Stimulated activated CD8-positive, alpha-beta memory T cell treated with anti-CD3 and anti-CD28 coated beads, Interleukin-7, amount 100 ng/mL, for 4 hours (primary cell): ENCODE measurements at places on chromosomes 4 and X.

DNA sequence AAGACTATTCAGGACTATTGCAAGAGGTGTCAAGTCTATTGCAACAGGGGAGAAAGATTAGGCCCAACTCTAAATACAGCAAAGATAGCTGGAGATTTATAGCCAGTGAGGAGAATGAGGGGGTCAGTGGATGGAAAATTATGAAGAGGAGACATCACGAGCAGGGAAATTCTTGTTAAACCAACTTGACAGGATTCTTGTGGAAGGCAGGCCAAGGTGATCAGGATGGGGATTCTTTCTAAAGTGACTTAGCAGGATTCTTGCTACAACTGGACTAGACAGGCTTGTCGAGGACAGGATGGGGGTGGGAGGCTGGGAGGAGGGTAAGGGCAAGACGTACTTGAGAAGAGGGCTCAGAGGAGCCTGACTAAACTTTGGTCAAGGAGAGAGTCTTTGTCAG is 89.0 kb downstream of the PHEX start:
- DNase-seq: no peak

- no peak for DNase-seq
These were observed 18.3 kb downstream of the ALPK1 start for GRCh38 chr4:112315446-112315845.

GRCh38 chr4:82975792-82976191 is 34.8 kb downstream of the LIN54 start:
- no peak for DNase-seq

DNA sequence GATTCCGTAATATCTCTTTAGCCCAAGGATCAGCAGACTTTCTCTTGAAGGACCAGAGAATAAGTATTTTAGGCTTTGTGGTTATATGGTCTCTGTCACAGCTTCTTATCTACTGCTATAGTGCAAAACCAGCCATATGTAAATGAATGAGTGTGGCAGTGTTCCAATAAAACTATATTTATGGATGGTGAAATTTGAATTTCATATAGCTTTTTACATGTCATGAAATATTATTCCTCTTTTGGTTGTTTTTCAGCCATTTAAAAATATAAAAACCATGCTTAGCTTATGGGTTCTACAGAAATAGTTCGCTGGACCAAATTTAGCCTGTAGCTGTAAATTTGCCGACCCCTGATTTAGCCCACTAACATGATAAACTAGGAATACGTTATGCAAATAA is 18.0 kb upstream of the MSMO1 start:
- no peak for DNase-seq

DNA sequence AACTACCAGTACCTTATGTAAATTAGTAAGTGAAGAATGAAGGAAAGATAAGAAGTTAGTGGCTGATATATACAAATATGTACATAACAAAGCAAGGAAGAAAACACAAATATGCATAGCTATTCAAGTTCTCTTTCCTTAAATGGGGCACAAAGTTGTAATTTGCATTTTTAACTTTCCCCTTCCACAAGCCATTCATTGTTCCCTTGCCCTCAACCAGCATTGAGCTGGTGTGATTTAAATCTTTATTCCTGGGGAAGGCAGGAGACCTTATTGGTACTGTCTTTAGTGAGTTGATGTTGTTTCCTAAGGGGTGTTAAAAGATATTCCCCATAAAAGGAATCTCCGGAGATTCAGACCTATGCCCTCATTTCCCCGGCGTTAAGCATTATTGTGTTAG is 735.3 kb downstream of the PCDH18 start:
- no peak for DNase-seq

DNA sequence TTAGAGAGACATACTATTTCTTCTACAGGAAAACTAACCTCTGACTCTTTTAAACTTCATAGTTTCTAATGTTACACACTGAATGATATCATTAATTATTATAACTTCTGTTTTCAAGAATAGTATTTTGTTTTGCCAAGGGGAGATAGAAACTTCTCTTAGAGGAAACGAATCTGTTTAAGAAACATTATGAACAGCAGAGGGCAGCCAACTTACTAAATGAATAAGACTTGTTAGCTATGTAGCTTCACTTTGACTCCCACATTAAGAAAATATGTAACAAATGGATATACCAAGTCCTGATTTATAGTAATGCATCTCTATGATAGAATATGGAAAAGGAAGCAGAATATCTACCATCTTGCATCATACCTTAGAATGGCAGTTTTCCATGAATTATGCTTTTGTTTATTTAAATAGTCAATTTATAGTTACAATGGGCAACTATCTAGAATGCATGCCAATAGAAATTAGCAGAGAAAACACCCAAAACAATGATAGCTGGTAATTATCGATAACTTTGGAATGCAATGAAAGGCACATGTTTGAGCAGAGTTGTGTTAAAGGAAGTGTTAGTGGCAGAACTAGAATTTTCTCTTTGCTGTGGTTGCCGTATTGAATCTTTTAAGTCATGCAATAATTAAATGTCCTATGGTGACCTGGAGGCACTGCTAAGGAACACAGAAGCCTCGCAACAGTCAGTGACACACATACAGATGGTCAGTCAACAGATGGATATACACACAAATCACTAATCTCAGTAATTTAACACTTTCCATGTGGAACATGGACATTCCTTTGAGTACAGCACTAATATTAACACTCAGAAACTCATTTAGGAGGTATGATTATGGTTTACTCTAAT is 105.7 kb upstream of the PDLIM3 start:
- DNase-seq: no peak

DNA sequence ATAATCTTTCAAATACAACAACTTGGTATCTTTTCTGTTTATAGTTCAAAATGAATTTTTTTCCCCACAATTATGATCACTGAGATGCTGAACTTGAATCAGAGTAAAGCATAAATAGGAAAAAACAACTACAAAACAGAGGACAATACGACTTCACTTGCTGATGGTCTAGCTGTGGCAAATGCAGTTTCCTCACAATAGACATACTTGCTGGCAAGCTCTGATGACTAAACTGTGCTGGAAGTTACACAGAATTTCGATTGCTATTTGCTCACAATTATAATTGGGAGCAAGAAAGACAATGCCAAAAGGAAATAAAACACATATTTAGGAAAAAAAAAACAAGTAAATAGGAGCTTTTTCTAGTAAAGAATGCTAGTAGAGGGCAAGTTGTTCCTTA is 14.7 kb downstream of the VEGFC start:
- no peak for DNase-seq

GRCh38 chr4:72564184-72564583 is 4.8 kb downstream of the ADAMTS3 start:
- DNase-seq: no peak

DNA sequence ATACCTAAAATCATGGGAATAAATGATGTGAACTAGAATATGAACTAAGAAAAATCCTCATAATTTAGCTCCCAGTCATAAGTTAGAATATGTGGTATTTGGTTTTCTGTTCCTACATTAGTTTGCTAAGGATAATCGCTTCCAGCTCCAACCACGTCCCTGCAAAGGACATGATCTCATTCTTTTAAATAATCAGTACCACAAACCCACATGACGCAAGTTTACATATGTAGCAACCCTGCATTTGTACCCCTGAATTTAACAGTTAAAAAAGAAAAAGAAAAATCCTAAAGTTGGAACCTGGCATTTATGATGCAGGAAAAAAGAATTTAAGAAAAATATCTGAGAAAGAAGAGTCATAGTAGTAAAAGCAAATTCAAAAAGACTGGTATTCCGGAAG is 13.3 kb downstream of the UBA6 start:
- DNase-seq: no peak

- DNase-seq: no peak
These were observed 76.0 kb downstream of the TEX13C start for GRCh38 chrX:125395626-125396025.

DNA sequence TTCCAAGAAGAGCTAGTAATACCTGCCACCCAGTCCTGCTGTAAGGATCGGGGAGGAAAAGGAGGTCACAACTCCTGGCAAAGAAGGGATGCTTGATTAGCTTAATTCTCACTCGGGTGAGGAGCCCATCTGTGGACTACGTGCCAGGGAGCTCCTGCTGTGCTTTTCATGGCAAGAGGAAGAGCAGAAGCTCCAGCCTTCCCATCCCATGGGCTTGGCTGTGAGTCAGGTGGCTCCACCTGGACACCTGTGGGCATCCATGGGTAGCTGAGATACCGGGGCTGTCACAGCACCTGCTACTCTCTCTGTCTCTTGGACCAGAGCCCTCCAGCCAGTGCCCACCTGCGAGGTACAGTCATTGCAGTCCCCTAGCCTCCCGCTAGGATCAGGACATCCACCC is 18.0 kb downstream of the CLNK start:
- DNase-seq: no peak

- DNase-seq: no peak
These were observed 457.9 kb downstream of the GPAT3 start for GRCh38 chr4:83993774-83994173.

DNA sequence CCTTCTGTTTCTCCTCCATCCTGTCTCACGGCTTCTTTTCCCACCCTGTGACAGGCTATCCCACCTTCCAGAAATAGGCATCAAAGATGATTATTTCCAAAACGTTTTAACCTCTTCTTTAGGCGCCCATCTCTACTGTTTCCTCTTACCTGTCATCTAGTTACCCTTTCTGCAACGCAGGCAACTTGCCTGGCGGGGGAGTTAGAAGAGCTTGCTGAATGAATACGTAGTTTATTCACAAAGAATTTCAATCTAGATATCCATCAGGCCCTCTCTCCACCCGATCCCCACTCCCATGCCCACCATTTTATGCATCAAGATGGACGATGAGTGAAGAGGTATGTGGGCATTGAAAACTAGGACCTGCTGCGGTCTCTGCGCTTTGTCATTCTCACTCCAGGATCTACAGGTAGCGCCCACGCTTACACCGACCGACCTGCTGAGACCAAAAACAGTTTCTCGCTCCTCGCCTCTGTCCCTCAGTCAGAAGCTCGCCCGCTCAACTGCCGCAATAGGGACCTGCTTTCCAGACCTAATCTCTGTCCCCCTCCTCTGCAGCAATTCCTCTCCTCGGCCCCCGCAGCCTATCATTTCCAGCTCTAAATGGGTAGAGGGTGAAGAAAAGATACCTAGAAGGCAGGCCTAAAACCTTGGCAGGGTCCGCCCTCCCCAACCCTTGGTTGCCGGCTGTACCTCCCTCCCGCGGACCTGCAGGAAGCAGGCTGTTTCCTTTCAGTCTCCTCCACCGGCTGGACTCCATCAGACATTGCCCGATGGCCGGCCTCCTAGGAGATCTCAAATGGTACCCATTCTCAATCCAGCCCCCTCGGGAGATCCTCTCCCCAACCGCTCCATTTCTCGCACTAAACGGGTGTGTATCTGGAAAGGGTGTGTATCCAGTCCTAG is 624 bp downstream of the BEX5 start:
- DNase-seq: no peak

- DNase-seq: no peak
These were observed 123.0 kb upstream of the TLR3 start for GRCh38 chr4:185945906-185946305.

DNA sequence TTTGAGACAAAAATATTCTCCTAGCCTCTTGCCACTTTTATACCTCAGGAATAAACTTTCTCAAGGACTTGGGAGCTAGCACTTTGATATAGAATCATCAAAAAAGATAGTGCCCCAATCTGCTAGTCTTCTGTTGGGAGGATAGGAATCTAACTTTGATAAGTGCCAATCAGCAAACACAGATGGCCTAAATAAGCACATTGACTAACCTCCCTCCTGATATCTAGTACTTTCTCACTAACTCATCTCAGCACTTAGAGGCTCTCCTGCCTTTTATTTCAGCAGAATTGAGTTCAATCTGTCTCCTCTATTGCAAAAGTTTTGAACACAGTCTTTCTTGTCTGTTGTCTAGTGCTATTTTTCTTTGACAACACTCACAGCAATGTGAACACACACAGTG is 798.4 kb upstream of the FTHL17 start:
- no peak for DNase-seq

GRCh38 chrX:150146271-150146896 is 208.1 kb upstream of the EOLA2 start:
- DNase-seq: no peak

- peak; percentile 6 for DNase-seq
These were observed 29.6 kb downstream of the ADH7 start for GRCh38 chr4:99405433-99406115.

DNA sequence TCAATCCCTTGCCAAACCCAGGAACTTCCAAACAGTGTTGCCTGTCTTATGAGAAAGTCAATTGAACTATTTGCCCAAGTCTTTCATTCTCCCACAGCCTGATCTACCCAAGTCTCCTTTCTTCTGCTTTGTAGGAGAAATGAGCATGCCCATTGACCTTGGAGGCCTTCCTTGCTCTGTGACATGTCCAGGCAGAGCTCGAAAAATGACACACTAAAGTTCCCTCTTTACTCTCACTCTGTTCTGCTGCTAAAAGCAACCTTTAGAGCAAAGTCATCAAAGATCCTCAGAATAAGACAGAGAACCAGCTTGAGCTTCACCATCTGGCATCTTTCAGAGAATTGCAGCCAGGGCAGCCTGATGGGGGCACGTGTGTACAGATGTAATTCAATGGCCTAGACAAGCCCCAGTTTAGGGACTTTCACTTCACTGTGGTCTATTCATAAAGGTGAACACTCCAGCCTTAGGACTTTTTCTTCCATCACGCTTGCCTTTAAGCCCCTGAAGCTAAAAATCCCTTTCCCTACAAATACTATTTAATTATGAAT is 136.4 kb downstream of the AMELX start:
- no peak for DNase-seq

GRCh38 chrX:118109065-118109464 is 7.5 kb downstream of the KLHL13 start:
- no peak for DNase-seq

DNA sequence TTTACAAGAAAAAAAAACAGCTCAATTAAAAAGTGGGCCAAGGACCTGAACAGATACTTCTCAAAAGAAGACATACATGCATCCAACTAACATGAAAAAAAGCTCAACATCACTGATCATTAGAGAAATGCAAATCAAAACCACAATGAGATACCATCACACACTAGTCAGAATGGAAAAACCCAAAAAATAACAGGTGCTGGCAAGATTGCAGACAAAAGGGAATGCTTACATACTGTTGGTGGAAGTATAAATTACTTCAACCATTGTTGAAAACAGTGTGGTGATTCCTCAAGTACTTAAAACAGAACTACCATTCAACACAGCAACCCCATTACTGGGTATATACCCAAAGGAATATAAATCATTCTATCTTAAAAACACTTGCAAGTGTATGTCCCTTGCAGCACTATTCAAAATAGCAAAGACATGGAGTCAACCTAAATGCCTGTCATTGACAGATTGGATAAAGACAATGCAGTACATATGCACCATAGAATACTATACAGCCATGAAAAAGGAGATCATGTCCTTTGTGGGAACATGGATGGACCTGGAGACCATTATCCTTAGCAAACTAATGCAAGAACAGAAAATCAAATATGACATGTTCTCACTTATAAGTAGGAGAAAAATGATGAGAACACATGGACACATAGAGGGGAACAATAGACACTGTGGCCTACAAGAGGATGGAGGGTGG is 97.6 kb downstream of the RAB28 start:
- DNase-seq: no peak

DNA sequence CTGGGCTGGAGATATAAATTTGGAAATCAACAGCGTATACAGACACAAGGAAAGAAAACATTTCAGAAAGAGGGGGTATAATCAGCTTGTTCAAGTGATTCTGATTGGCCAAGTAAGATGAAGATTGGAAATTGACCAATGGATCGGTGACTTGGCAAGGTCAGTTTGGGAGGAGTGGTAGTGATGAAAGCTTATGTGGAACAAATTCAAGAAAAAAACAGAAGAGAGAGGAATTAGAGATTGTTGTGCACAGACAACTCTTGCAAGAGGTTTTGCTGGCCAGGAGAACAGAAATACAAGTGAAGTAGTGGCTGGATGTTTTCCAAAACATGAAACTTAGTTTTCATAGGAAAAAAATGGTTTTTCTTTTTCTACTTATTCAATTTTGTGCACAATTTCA is 16.3 kb downstream of the CD38 start:
- no peak for DNase-seq
